C1 segment of cervical spinal cord (tissue), 14 donors: ENCODE measurements at places on chromosomes 3 and 15.
A peak's percentile ranks its signal among the peaks of the same experiment; 100 is the strongest.

DNA sequence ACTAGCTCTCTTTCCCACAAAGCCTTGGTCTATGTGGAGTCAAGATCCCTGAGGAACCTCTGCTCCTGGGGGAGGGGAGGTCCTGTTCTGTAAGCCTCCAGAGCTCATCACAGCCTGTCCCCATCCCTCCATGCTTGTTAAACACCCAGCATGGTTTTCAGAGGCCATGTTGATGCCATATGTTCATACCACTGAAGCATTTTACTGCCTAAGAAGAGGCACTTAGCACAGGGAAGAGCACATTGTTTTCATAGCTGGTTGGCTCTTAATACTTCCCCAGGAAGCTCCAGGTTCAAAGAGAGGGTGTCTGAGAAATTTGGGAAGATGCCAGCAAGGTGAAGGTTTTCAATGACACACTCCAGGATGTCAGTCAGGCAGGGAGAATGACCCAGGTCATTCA, 25.6 kb downstream of the CPNE4 start:
- no peak for DNase-seq

DNA sequence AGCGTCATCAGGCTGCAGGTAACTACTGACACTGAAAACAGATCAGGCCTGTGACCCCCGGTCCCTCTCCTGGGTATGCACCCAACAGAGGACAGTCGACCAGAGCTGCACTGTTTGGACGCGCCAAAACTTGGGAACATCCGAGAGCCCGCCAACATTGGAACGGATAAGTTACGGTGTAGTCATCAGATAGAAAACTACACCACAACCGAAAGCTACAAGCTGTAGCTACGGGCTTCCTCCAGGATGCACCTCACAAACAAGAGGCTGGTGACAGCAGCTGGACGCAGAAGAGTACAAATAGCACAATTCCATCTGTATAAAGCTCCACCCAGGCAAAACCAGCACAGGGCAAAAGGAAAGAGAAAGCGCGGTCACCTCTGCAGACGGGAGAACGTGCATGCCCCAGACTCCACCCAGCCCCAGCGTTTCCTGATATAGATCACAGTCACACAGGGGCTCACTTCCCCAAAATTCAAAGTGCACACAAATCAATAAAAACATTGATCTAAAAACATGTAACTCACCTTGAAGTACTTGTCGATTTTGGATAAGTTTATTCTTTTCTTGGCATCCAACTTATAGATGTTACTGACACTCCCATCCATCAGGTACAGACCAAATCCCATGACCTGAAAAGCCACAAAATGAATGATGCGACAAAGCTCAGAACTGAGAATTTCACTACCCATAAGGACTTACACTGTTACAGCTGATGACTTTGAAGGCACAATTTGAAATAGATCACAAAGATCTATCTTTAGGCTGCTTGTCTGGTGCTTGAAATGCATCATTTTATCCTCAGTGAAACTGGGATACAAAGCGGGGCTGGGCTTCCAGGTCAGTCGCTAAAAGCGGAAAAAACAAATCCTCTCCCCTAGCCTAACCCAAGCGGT, 43.3 kb downstream of the CYFIP1 start:
- DNase-seq: no peak

- no peak for DNase-seq
Measured at GRCh38 chr3:117633207-117633606, 923.6 kb downstream of the TUSC7 start.

GRCh38 chr3:168620854-168621253, 525.1 kb upstream of the GOLIM4 start:
- peak; percentile 1 for DNase-seq

DNA sequence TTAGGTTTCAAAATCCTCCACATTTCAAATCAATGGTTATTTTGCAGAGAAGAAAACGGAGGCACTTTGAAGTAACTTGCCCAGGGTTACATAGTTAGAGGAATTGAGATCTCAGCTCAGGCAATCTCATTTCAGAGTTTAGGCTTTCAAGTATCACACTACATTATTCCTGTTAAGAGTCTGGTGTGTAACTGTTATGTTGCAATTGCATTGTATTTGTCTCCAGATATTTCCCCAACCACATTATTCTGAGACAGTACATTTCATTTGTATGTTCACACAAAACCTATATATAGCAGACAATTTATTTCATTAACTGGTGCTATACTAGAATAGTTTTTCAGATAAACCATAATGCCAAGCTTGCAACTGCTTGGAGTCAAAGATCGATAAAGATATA, 154.2 kb upstream of the TSPAN3 start:
- DNase-seq: no peak

- DNase-seq: no peak
Measured at GRCh38 chr3:50122071-50122470, 33.1 kb upstream of the SEMA3F start.

DNA sequence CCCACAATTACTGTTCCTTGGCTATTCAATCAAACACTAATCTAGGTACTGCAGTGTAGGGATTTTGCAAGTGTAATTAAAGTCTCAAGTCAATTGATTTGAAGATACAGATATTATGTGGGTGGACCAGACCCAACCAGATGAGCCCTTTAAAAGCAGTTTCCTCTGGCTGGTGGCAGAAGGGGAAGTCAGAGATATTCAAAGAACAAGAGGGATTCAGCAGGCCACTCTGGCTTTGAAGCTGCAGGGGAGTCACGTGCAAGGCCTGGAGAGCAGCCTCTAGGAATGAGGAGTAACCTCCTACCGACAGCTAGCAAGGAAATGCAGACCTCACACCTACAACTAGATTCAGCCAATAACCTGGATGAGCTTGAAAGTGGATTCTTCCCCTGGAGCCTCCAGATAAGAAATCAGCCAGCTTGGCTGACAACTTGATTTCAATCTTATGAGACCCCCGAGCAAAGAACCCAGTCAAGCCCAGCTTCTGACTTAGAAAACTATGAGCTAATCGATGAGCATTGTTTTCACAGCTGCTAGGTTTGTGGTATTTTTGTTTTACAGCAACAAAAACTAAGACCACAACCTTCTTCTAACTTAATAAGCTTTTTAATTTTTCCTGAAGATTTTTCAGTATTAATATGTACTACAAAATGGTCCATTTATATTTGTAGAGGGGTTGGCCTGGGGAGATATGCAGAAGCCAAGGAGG, 13.4 kb downstream of the HACD2 start:
- no peak for DNase-seq

- DNase-seq: no peak
Measured at GRCh38 chr3:128294999-128295468, 141.8 kb downstream of the EEFSEC start.

DNA sequence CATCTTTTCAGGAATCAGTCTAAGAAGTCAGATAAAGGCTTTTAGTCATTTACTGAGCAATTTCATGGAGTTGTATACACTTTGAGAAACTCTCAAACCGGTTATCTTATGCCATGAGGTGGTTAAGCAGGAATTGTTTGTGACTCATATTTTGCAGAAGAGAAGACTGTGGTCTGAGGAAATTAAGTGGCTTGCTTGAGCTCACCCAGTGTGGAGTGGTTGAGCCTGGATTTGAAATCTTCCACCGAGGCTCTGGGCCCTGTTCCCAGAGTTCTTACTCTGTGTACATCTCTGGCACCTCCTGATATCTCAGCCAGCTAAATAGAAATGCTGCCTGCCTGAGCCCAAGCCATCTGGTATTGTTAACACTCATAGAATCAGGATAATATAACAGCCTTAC, 37.8 kb upstream of the BCL6 start:
- no peak for DNase-seq

DNA sequence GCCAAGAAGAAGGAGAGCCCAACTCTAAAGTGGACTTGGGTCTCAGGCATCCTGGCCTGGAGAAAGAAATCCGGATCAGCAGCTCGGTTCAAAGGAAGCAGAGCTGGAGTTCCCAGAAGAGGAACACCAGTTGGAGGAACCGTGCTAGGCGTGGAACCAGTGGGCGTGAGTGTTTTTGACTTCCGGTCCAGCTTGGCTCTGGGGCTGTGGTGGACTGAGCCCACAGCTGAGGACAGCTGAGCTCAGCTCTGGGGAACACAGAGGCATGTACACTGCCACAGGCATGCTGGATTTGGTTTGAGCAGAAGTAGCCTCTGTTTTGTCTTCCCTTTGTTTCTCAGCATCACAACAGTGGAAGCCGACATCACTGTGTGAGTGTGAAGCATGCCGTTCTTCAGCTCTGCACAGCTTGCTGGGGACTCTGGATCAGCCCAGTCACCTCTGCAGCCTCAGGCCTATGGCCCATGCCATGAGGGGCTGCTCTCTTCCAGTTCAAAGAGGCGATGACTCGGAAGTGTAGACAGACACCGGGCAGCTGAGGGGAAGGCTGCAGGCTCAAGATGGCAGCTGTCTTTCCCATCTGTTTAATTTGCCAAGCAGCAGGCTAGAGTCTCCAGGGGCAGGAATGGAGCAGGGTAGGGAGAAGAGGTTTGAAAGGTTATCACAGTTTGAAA, 185.8 kb upstream of the UBE3A start:
- DNase-seq: no peak

DNA sequence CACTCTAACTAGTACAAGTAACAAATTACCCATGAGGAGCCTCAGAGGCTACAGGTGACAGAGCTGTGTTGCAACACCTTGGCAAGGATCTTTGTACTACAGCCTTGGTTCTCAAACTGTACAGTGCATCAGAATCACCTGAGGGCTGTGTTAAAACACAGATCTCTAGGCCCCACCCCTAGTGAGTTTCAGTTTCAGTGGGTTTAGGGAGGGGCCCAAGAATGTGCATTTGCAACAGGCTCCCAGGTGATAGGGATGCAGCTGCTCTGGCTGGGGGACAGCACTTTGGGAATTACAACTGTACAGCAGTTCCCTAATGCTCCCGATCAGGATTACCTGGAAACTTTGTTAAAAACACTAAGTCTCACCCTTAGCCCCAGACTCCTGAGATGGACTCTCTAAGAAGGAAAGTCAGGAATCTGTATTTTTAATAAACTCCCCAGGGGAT, 66.1 kb upstream of the NR2F2 start:
- no peak for DNase-seq

- no peak for DNase-seq
Measured at GRCh38 chr3:160973067-160973809, 131.9 kb downstream of the B3GALNT1 start.

DNA sequence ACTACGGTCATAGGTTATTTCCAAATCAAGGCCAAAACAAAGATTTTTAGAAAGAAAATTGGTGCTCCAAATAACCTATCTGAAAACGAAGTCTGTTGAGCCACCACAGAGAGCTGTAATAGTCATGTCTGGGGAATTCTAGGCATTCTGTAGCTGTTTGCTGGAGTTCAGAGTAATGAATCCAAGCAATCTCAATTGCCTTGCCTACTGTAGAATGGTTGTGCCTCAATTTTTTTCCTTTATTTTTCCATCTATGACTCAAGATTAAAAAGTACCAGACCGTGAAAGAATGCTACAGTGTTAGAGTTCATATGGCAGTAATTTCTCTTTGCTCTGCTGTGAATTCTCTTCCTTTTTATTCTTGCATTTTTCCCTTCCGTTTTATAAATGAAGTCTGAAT, 1007.2 kb upstream of the ALCAM start:
- DNase-seq: no peak

DNA sequence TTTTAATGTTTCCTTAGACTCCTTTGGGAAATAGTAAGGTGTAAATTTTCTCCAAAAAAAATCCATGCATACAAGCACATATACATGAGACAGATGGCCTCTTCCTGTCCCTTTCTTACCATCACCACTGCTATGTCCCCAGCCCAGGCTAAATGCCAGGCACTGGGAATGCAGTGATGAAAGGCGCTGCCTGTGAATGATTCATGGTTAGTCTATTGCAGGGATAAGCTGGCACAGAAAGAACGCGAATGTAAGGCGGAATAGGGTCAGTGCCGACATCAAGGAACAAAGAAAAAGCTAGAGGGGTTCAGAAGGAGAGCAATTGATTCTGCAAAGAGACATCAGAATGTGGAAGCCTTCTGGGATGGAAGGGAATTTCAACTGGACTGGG, 36.2 kb upstream of the CFAP161 start:
- no peak for DNase-seq
